ENCODE measurements at places on chromosomes 12 and 14. TPM values are rescaled to one million over a fixed set of nuclear protein-coding genes. Genes with fewer than 3 reads are reported as not detected.

GRCh38 chr12:82600379-82600778, 86.3 kb upstream of the TMTC2 start:
- DNase-seq, result no peak

GRCh38 chr12:29970501-29970900, 186.8 kb upstream of the TMTC1 start:
- DNase-seq, result no peak

- no peak for DNase-seq
These were observed 165.7 kb downstream of the TBX5 start for GRCh38 chr12:114240288-114240687.

- no peak for DNase-seq
These were observed 51.4 kb upstream of the DIO3 start for GRCh38 chr14:101509730-101510371.

GRCh38 chr14:104563742-104564615, 15.6 kb upstream of the C14orf180 start:
- peak; percentile 26 for DNase-seq

DNA sequence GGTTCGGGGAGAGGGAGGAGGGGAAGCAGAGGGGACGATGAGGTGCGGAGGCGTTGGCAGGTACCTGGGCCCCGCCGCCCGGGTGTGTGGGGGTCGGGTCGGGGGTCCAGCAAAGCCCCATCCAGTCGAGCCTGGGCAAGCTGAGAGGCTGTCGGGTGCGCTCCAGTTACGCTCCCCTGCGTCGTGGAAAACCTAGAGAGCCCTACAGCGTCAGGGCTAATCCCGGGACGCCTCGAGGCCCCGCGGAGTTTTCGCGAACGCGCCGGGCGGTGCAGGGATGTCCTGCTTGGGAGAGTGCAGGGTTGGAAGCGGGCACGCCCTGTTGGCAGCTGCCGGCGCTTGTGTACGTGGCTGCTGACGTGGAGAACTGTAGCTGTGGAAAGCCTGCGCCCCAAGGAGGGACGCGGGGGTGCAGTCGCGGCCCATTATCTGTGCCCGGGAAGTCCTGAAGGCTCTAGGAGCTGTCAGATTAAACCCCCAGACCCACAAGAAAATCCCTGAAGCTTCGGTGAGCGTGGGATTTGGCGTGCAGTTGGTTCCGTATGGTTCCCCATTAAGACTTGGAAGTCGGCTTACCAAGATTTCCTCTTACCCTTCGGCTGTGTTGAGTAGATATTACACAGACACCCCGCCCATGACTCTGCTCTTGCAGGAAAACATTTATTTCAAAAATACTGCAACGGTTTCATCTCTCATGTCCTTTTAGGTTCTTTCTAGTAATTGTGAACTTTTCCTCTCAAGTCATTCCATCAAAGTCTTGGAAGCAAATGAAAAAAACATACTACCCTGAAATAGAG, 11.3 kb upstream of the SLC38A2 start:
- DNase-seq, result peak; percentile 96

The KRT74 gene
- total RNA-seq, result not detected

All from HFFc6 (cell line).